ENCODE measurements at places on chromosomes 2 and 18. TPM values are rescaled to one million over a fixed set of nuclear protein-coding genes. Genes with fewer than 3 reads are reported as not detected.

Gene INPP5D
- 4.9 TPM for total RNA-seq

- no peak for DNase-seq
These were observed 124.2 kb upstream of the ARHGAP28 start for GRCh38 chr18:6605115-6605869.

Gene ASXL3
- 98.8 TPM for total RNA-seq

GRCh38 chr2:177296040-177296439, 31.5 kb upstream of the NFE2L2 start:
- DNase-seq: peak; percentile 38

Gene HAAO
- 2.7 TPM for total RNA-seq

- DNase-seq: no peak
These were observed 336.8 kb downstream of the ARL6IP6 start for GRCh38 chr2:153055182-153055581.

DNA sequence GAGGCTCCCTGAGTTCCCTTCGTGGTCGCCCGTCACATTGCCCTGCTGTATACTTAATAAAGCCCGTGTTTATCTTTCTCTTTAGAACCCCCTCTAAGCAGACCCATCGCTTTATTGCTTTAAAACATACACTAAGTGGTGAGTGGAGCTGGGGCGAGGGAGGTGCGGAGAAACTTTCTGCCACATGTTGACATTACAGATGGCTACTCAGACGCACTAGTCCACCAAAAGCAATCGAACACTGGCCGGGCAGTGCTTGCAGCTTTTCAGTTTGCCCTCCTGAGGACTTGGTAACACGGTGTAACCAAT, 859 bp upstream of the COLEC12 start:
- DNase-seq: no peak

GRCh38 chr18:80232710-80233109, 14.6 kb downstream of the PARD6G start:
- DNase-seq: no peak

Gene DES
- 2.0 TPM for total RNA-seq

DNA sequence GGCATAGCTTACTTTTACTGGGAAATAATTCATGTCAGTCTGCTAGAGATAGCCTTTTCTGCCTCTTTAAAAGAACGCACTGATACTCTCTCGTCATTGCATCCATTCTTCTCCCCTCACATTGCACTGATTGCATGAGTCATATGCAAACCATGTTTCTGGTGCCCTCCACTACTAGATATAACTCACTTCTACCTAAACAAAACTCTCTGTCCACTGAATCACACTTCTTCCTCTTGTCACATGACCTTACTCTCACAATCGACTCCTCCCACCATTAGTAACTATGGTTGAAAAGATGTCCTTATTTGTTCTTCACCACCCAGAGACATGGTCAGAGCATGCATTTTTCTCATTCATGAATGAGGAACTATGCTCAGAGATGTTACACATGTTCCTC, 158.0 kb downstream of the CSRNP3 start:
- no peak for DNase-seq

Gene TUBB8B
- not detected for total RNA-seq

DNA sequence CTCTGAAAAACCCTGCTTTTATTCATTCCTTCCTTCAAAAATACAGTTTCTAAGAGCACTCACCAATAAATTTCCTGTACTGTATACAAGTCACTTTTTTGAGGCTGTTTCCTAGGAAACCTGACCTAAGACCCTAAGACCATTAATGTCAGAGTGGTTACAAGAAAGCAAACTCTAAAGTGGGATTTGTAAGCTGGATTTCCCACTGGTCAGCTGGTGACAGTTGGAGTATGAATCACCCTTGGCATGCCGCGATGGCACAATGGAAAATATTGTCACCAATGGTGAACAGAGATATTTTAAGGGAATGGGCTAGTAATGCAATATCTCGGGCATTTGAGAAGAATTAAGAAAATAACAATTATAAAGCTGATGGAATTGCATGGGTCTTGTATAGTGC, 101.9 kb downstream of the COL3A1 start:
- DNase-seq: no peak

Gene GPBAR1
- 0.18 TPM for total RNA-seq

DNA sequence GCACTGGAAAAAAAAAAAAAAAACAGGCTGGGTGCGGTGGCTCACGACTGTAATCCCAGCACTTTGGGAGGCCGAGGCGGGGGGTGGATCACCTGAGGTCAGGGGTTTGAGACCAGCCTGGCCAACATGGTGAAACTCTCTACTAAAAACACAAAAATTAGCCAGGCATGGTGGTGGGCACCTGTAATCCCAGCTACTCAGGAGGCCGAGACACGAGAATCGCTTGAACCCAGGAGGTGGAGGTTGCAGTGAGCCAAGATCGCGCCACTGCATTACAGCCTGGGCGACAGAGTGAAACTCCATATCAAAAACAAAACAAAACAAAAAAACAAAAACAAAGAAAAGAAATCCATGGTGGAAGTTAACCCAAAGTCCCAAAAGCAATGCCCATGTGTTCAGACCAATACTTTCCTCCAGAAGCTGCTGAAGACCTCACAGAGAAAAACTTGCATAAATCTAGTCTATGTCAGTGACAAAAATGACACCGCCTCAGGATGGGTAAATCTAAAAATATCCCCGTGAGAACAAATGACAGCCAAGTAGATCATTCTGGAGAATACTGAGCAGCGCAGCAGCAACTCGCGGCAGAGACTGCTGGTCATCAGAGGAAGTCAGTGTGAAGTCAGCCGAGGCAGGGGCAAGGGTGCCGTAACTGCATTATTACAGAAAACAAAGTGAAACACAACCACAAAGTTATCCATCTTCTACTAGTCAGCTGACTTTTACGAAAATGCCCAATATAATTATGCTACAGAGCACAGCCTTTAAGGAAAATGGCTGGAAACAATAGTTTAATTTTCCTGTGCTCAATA, 41.0 kb downstream of the LPIN2 start:
- DNase-seq: peak; percentile 8

Gene CXCR4
- 110 TPM for total RNA-seq

Gene TMEM169
- total RNA-seq: 18.6 TPM

- no peak for DNase-seq
These were observed 314.3 kb downstream of the TNS1 start for GRCh38 chr2:217688494-217688893.

DNA sequence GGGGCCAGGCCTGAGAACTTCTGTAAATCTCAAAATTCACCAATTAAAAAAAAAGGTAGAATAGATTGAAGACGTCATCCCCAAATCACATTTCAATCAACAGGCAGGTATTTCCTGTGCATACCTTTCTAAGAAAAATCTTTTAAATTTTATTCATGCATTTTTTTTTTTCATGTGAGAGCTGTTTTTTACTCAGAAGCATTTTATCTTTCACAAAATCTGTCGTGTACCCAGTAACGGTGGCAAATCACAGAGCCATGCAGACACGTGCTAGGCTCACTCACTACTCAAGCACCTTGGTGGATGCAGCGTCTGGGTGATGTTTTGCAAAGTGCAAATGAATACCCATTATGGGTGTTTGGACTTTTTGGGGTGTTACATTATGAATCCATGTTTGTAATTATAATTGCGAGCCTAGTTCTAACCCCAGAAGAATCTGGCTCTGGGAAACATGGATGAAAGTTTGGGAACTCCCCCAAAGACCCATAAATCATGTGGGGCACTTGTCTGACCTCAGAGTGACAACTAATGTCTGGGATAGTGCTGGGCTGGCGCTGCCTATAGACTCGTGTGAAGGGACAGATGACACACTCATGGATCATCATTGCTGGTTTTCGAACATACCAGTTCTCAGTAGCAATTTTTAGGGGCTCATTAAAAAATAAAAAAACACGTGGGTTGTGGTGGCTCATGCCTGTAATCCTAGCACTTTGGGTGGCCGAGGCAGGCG, 335.2 kb downstream of the LPIN1 start:
- no peak for DNase-seq

DNA sequence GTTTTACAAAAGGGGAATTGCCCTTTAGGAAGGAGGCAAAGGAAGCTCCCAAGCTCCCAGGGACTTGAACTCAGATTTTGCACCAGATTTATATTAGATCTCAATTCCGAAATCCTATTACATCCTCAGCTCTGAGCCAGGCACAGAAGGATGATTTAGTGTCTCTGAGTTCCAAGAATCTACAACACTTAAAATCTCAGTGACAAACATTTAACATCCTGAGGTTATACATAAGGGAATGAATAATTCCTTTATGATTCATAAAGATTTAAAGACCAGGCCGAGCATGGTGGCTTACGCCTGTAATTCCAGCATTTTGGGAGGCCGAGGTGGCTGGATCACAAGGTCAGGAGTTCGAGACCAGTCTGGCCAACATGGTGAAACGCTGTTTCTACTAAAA, 16.5 kb upstream of the SLC20A1 start:
- DNase-seq: no peak

DNA sequence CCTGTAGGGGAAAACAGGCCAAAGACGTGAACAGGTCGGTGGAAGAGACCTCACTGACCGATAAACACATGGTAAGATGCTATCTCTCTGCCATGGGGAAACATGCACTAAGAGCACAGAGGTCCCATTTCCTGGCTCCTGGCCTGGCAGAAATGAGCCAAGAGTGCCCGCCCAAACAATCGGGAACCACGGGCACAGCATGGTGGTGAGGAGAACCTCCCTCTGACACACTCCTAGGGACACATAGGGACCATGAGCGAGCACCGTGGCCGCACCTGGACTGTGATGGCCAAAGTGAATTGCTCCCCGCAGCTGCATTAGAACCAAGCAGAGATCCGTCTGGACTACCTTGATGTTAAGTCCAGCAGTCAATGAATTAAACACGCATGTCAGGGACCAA, 11.1 kb downstream of the HS6ST1 start:
- DNase-seq: no peak

DNA sequence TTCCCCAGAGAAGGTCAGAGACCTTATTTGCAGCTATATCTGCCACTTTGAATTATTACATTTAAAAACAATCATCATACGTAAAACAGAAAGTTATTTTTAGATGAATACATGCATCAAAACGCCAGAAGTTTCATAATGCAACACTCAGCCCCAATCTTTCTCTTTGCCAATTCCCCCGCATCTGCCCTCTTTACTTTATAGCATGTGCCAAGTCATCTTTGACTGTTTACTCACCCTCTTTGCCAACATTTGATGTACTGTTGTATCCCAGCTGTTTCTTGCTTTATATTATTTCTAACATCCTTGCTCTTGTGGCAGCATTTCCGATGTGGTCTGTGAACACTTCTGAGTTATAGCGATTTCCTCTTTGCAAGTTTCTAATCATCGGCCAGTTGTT, 86.2 kb downstream of the CRIM1 start:
- no peak for DNase-seq

DNA sequence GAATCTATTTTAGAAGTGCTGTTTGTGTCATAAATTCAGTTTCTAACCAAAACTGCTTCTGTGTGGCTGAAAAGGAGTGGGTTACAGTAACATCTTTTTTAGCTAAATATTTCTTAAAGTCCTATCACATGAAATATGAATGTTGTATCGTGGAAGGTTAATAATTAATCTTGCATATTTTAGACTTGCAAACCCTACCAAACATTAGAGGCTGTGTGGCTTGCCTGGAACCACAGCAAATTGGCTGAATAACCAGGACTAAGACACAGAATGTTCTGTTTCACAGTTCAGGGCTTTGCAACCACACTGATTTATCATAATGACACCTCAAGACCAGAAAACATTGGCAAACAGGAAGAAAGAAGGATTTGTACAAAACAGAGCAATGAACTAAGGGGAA, 208.9 kb upstream of the CNTNAP5 start:
- DNase-seq: no peak

Gene HOXD3
- not detected for total RNA-seq

GRCh38 chr18:6751222-6751621, 21.7 kb downstream of the ARHGAP28 start:
- no peak for DNase-seq

- DNase-seq: no peak
These were observed 73.8 kb downstream of the KCNG2 start for GRCh38 chr18:79871481-79872091.

DNA sequence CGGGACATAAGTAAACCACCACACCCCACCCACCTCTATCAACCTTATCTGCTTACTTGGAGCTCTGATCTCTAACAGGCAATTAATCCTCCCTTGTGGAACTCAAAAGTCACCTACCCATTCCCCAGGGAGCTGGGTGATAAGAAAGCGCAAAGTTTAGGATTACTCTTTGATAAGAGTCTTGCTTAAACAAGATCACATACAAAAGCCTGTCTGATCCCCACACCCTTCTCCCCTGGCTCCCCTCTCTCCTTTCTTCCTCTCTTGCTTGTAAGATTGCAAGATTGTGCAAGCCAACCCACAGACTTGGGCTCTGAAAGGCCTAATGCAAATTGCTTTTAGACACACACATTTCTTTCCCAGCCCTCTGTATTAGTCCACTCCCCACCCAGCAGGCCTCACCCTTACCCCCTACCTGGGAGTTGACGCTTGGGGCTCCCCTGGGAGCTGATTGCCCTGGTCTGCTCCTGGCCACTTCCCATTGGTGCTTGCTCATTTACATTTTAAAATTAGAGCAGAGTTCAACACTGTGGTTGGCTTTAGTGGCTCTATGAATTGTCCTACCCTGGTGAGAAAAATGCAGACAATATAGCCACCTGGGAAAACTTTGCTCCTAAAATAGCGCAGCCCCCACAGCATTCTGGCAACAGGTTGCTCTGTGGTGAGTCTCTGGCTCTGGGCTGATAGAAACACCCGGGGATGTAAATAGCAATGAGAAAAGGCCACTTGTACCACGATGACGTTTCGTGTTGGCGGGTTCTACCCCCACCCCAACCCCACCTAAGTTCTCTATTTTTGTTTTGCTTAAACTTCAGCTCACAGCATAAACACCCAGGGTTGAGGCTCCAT, 92.8 kb upstream of the MSH2 start:
- no peak for DNase-seq

DNA sequence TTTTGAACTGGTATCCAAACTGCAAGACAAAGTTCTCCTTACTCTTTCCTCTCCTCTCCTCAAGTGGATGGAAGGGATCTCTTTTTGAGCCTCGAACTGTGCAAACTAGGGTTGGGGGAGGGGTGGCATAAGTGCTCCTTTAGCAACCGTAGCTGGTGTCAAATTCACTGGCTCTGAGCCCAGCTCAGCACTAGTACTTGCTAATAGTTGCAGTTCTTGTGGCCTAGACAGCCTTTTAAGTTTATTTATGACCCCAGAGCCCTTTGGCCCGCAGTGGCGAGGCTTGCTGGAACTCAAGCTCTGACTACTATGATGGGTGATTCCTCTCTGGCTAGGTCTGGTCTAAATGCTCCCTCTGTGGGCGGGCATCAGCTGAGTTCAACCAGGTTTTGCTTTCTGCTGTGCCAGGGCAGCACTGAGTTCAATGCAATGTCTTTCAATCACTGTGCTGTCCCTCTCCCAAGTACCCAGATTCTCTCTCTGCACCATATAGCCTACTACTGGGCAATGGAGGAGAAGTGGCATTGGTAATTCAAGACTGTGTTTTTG, 528.4 kb upstream of the SYT4 start:
- DNase-seq: no peak

Gene BMP10
- total RNA-seq: not detected
